ENCODE measurements at places on chromosomes 2 and 18.

- no peak for DNase-seq
These were observed 14.1 kb downstream of the MFSD2B start for GRCh38 chr2:24024018-24024417.

GRCh38 chr2:215362562-215362904, 50.7 kb downstream of the ATIC start:
- DNase-seq, result no peak

GRCh38 chr18:74229005-74229404, 62.8 kb downstream of the CYB5A start:
- DNase-seq, result no peak

GRCh38 chr2:217204358-217204757, 344.5 kb upstream of the TNP1 start:
- no peak for DNase-seq

Measured in thyroid gland (tissue), 4 donors.